Right renal pelvis (tissue), 4 donors: ENCODE measurements at places on chromosomes 2 and 18.
A peak's percentile ranks its signal among the peaks of the same experiment; 100 is the strongest.

- DNase-seq = no peak
Observed at GRCh38 chr2:181404472-181404871, 52.7 kb upstream of the ITGA4 start.

DNA sequence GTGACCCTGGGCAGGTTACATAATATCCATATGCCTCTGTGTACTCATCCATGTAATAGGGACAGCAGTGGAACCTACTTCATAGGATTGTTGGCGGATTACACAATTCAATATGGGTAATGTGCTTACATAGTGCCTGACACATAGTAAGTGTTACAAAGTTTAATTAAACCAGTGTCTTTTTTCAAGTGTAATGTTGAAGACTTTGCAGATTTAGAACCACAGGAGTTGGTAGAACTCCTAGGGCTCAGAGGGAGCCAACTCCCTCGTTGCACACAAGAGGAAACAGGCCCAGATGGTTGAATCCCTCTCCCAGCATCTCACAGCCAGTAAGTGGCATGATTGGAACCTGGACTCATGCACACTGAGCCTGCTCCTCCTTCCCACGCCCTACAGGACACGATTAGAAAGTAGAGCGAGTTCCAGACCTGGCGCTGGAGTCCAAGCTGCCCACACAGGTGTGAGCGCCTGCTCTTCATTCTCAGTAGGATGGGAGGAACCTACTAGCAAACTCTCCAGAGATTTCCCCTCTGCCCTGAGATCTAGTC is 97.8 kb downstream of the VSNL1 start:
- DNase-seq = no peak

GRCh38 chr2:48728295-48728694 is 27.2 kb downstream of the LHCGR start:
- DNase-seq = no peak

DNA sequence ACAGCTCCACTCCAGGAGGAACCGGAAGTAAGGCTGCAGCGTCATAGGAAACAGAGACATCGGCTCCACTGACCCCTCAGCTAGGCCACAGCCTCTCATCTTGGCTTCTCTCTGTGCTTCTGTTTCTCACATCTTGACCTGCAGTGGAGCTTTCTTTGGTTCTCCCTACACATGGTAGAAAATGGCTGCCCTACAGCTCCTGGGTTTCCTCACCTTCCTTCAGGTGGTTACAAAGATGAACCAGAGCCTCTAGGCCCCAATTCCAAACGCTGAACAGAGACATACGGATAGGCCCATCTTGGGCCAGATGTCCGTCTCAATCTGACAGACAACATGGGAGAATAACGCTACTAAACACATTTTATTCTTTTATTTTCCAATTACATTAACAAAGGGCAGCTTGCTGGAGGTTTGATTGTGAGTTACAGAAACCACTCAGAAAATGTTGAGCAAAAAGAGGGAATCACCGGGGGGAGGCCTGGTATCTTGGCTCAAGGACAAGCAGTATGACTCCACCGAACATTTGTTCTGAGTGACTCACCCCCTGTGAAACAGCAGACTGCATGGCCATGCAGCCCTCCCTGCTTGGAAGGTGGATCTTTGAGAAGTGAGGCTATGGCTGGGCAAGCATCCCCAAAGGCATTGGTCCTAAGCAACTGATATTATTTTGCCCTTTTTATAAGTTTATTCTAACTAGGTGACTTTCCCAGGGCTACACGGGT is 303.5 kb downstream of the CDCA7 start:
- DNase-seq = no peak

- DNase-seq = no peak
Observed at GRCh38 chr2:229492034-229492433, 220.9 kb upstream of the PID1 start.

DNA sequence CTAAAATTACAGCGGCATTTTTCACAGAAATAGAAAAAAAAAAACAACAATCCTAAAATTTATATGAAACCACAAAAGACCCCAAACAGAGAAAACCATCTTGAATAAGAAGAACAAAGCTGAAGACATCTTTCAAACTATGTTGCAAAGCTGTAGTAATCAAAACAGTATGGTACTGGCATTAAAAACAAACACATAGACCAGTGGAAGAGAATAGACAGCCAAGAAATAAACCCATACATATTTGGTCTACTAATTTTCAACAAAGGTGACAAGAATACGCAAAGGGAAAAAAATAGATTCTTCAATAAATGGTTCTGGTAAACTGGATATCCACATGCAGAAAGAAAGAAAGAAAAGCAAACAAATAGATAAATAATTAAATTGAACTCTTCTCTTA is 9.0 kb upstream of the CCDC150 start:
- no peak for DNase-seq

GRCh38 chr2:152565884-152566727 is 151.2 kb downstream of the PRPF40A start:
- DNase-seq = no peak

DNA sequence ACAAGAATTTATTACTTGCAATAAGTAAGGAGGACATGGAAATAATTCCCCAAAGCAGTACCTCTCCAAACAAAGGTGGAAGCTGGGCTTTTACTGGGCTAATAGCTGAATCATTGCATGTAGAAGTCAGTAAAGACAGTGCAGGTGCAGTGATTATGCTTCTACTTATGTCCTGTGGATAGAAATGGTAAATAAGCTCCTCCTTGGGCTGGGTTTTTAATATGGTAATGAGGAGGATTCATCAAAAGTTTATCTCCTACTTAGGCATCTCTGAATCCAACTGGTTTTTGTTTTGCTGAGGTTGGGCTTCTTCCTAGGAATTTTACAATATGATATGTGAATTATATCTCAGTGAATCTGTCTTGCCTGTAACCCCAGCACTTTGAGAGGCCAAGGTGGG is 297.4 kb upstream of the MC4R start:
- DNase-seq = no peak

GRCh38 chr18:4599312-4599711 is 144.2 kb upstream of the DLGAP1 start:
- no peak for DNase-seq

GRCh38 chr18:43581936-43582519 is 304.7 kb upstream of the SYT4 start:
- DNase-seq = no peak

DNA sequence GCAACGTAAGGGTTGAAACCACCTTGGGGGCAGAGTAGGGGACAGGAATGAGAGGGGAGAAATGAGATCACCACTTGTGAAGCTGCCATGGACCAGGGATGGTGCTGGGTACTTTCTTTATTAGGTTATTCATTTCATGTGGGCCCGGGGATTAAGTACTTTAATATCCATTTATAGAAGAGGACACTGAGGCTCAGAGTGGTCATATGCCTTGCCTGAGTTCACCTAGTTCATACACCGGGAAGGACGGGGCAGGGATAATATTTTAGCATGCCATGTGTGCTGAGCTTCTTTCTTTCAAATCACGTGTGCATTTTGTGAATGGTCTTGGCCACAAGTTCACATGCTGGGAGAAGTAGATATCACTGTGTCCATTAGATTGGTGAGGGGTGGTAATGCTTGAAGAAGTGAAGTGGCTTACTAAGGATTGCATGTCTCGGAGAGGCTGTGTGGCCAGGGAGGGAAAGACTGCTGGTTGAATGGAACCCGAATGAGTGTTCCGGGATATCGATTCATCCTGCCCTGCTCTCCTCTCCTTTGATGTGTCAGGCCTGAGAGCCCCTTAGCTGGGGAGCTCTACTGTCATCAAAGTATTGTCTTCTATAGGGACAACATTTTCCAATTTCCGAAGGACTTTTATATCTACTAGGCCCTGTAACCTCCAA is 187.1 kb downstream of the MYCN start:
- no peak for DNase-seq

DNA sequence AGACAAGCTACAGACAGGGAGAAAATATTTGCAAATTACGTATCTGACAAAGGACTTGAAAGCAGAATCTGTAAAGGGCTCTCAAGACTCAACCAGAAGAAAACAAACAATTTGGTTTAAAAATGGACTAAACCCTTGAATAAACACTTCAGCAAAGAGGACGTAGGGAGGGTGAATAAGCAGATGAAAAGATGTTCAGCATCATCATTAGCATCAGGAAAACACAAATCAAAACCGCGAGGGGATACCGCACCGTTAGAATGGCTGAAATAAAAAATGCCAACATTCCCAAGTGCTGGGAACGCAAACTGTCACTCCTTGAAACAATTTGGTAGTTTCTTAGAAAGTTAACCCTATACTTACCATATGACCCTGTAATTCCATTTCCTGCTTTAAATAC is 136.7 kb downstream of the MBP start:
- DNase-seq = no peak

DNA sequence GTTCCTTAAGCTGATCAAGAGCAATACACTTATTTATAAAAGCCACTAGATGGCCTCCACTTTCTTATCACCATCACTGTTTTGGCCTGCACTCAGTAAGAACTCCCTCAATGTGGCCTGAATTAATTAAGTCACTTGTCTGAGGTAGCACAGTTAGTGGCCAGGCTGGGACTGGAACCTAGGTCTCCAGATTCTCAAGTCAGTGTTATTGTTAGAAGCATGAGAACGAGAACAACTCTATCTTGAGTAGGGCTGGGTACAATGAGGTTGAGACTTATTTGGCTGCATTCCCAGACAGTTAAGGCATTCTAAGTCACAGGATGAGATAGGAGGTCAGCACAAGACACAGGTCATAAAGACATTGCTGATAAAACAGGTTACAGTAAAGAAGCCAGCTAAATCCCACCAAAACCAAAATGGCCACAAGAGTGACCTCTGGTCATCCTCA is 115.8 kb downstream of the SS18 start:
- no peak for DNase-seq

- no peak for DNase-seq
Observed at GRCh38 chr2:152920846-152921245, 202.4 kb downstream of the ARL6IP6 start.

DNA sequence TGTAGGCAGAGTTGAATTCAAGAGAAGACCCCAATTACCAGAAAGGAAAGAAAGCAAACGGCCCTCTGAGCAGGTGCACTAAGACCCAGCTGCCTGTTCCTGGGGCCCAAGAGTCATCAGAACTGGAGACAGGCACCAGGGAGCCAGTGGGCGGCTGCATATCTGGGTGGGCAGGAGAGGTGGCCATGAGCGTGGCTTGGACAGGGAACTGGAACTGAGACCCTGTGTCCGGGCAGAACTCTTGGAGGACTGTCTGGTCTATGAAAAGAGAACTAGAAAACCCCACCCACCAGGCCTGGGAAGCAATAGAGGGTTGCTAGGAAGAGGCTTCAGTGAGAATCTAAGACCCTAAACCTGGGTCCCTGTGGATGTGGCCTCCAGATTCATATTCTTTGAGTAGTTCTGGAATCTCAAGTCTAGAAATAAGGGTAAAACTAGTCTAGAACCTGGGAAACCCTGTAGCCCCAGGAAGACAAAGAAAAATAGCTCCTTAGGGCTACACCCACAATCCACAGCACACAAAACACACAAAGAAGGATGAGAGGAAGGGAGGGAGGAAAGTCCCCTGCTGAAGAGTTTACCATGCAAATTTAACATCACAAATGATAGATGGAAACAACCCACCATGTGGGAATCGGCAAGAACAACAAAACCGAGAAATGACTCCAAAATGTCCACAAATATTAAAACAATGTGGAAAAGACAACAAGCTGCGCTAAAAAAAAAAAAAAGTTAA is 147.0 kb downstream of the HDAC4 start:
- no peak for DNase-seq

DNA sequence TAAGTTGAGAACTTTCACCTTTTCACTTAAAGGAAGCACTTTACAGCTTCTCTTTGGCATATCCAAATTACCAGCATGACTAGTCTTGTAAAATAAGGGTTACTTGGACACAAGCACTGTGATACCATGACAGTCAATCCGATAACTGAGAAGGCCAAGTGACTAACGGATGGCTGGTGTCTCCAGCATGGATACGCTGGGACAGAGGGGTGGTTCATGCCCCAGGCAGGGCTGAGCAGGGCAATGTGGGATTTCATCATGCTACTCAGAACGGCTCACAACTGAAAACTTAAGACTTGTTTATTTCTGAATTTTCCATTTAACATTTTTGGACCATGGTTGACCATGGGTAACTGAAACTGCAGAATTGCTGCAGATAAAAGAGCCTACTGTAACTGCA is 43.1 kb upstream of the GPR155 start:
- DNase-seq = no peak

- DNase-seq = no peak
Observed at GRCh38 chr18:49878567-49879270, 65.4 kb upstream of the ACAA2 start.

DNA sequence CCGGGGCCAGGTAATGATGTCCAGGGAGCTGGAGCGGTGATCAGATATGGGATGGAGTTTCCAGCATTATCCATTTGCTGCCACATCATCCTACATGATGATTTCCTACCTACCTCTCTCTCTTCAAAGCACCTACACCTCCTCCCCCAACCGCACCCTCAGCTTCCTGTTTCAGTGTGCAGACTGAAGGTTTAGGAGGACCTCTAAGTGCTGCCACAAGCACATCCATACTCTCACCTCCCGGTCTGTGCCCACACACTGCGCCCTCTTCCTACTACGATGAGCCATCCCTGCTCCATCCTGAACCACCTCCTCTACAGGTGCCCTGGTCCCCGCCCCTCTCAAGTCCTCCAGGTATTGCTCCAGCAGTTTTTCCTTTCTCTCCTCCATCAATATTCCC is 123.7 kb downstream of the ALPK2 start:
- DNase-seq = no peak

DNA sequence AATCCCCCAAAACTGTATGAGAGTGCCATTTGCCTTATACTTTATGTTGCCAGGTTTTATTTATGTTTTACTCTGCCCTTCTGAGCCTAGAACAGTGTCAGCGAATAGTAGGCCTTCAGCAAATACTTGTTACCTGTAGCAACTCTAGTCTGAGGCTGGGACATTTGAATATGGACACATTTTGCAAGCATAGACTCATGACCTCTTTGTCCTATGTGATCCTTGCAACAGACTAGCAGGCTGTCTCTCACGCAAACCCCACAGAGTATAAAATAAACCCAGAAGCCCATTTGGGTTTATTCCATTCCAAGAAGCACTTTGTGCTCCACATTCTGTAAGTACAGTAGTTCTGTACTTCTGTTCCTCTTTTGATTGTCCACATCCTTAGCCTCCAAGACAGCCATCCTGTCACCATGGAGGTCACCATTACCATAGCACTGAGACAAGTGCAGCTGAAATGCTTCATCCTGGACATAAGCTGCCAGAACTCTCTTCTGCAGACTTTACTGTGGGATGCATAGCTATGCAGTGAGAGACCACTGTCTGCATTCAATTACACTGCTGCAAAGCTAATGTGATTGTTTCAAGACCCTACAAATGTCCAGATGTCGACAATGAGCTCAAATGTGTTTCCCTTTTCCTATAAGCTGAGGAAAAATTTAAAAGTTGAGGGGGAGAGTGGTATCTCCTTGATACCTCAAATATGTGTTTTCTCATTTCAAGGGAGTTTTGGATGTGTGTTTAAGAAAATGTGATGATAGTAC is 425.7 kb downstream of the PID1 start:
- peak; percentile 5 for DNase-seq

DNA sequence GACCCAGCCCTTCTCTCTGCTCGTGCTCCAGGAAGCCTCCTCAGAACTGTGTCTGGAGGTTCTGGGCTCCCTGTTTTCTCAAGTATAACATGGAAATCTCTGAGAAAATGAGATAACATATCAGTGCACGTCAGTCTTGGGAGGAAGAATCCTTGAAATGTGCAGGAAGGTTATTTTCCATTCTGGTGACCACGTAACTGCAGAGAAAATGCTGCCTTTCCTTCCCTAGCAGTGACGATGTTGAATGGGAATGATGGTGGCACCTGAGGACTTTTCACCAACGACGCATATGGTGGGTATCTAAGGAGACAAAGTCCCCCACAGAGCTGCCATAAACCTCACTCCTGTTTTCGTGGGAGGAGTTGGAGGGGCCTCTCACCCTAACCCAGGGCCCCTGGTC is 272.1 kb upstream of the SIX2 start:
- no peak for DNase-seq
